ENCODE measurements at places on chromosomes 3 and 15.

GRCh38 chr15:57387564-57388076 lies 11.3 kb downstream of the CGNL1 start:
- DNase-seq = no peak

DNA sequence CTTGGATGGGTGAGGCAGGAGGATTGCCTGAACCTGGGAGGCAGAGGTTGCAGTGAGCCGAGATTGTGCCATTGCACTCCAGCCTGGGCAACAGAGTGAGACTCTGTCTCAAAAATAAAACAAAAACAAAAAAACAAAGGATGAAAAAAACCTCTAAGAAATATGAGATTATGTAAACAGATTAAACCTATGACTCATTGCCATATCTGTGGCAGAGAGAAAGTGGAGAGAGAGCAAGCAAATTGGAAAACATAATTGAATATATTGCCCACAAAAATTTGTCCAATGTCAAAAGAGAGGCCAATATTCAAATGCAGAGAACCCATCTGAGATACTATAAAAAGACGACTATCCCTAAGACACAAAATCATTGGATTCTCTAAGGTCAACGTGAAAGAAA lies 1106.0 kb downstream of the OTOL1 start:
- no peak for DNase-seq

DNA sequence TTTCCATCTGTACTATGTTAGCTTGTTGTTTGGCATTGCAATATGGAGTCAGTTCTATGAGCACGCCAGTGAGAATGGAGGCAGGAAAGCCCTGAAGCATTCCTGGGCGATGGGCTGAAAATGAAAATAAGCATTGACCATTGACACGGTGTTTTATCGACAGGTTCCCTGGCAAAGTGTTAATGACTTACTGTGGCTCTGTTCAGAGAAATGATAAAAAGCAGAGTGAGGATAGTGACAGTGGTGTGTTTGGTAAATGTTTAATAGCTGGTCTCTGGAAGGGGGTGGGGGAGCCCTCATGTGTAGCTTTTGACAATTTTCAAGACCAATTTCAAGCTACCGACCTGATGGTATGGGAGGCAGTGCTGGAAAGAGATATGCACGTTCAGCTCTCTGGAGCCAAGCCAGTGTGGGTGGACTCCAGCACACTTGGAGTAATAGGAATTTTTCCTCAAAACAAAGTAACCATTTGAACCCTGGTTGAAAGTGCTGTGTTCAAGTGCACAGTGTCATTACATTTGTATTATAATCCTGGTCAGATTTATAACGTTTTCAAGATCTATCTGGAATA lies 341.7 kb upstream of the ROBO2 start:
- DNase-seq = no peak

DNA sequence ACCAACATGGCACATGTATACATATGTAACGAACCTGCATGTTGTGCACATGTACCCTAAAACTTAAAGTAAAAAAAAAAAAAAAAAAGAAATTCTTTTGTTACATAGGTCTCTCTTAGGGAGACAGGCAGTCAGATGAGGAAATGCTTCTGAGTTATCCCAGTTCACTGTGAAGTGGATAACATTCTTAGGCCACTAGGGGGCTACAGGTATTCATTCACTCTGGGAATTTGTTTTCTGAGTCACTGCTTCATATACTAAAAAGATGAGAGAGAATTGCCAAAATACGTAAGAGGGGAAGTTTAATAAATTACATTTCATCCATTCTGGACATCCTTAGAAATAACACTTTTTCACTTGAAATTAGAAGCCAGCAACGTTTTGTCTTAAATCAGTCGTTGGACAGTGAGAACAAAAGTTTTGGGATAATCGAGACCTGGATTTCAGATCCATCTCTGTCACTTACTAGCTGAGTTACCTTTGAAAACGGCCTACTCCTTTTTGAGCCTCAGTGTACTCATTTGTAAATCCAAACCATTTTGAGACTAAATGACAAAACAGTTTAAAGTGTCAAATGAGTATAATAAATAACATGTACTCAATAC lies 738.4 kb upstream of the ALCAM start:
- no peak for DNase-seq

GRCh38 chr15:66211670-66212562 lies 41.6 kb downstream of the MEGF11 start:
- DNase-seq = no peak

DNA sequence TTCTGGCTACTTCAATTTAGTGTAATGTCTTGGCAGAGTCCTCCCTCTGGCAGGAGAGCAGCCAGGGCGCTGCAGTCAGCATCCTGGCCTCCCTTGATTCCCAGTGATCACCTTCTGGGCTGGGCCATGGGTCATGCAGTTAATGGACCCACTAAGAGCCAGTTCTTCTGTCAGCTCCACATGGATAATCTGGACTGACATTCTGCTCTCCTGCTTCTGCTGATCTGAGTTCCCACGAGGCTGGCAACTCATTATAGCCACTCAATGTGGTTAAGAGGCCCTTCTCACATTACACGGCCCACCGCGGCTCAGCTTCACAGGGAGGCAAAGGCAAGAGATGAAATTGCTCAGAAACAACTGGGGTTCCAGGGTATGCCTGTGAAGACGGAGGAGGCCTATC lies 94.0 kb downstream of the WDR76 start:
- no peak for DNase-seq

DNA sequence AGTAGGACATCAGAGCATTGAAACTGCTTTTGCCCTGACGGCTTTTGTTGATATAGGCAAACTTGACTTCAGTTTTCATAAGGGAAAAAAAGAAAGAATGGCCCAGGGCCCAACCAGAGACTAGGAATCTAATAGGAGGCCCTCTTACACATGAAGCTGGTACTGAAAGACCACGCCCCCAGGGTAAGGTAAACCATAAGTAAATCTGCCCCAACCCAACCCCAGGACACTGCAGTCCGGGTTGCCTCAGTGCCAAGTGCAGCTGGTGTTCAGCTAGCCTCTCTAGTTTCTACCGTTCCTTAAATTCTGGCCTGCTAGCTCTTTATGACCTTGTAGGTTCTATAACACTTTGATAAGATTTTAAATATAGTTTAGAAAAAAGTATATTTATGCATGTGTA lies 136.7 kb downstream of the AQP9 start:
- no peak for DNase-seq

All from omental fat pad (tissue), 4 donors.